ENCODE measurements at places on chromosomes 4 and X.

- no peak for DNase-seq
Measured at GRCh38 chr4:13920111-13920875, 292.8 kb upstream of the BOD1L1 start.

DNA sequence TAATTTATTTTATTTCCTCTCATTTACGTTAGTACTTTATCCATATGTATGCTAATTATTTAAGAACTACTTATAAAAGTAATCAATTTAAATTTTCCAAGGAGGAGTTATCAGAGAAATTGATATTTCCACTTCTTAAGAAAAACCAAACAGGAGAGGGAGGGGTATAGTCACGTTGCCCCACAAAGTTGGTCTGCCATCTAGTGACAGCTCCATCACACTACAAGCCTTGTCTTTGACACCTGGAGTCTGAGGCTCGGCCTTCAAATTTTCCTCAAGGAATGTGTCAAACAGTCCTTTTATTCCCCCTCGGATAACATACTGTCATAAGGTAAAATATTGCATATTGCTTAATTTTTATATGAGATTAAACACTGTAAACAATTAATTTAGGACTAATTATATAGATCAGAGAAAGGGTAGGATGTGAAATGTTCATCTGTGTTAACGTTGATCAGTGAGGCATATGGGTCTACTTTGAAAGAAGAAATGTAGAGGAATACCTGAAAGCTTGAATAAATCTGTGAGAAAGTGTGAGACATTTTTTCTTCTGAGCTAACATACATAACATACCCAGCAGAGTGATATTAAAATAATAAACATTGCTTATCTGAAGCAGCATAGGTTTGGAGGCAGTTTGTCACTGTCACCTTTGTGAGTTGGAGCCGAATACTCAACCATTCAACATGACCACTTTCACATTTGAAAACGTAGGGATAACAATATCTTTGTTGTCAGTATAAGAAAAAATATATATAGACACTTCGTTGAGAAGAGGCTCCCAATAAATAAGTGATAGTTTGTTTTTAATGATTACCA lies 114.4 kb downstream of the GLRA3 start:
- no peak for DNase-seq

GRCh38 chr4:157751631-157752030 lies 421.2 kb downstream of the GASK1B start:
- no peak for DNase-seq

DNA sequence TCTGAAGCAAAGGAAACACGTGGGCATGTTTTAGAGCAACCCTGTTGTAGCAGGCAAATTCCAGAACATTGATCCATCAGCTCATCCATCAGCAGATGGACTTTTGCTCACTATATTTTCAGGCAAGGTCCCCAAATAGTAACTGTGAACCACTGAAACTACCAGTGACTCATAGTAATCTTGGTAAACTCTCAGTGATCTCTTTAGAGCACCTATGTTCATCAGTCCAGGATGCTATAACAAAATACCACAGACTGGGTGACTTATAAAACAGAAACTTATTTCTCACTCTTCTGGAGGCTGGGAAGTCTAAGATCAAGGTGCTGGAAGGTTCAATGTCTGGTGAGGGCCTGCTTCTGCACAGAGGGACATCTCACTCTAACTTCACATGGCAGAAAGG lies 28.9 kb upstream of the BTC start:
- DNase-seq: no peak

- DNase-seq: no peak
Measured at GRCh38 chr4:40918330-40918729, 168.6 kb downstream of the NSUN7 start.

DNA sequence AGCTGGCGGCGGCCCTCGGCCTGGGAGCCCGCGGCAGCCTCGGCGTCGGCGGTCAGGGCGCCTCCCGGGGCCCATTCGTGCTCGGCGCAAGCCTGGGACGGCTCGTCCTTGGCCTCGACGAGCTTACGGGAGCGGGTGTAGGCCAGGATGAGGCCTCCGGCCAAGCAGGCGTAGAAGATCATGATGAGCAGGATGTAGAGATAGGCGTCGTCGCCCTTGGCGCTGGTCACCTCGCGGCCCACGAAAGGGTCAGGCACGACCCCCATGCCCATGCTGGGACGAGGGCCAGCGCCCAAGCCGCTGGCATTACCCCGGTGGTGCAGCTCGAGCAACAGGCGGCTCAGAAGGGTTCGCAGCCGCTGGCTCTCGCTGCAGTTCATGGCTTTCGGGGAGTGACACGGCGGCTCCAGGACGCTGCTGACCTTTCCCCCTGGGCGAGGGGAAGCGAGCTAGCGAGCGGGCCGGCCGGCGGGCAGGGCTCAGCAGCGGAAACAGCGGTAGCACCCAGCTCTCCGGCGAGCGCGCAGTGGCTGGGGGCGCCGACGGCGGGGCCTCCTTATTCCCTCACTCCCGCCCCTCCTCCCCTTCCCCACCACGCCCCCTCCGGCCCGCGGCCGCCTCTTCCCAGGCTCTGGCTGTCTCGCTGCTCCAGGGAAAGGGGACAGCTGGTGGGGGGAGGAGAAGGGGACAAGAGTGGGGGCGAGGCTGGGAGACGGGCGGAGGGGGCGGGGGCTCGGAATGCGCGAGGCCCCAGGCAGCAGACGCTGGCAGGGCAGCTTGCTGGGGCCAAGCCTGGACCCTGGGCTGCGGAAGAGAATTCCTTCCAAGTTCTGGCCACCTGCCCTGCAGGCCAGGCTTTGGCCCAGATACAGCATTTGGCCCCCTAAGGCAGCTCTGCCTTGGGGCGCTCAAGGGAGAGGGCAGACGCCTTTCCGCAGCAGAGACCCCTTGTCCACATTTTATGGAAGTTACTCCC lies at the start of gene KCNE5:
TSS of gene KCNE5 (minus strand) at position 532 of the 976 bp plus-strand sequence. CDS start at position 380, 152 bp downstream.
- no peak for DNase-seq

DNA sequence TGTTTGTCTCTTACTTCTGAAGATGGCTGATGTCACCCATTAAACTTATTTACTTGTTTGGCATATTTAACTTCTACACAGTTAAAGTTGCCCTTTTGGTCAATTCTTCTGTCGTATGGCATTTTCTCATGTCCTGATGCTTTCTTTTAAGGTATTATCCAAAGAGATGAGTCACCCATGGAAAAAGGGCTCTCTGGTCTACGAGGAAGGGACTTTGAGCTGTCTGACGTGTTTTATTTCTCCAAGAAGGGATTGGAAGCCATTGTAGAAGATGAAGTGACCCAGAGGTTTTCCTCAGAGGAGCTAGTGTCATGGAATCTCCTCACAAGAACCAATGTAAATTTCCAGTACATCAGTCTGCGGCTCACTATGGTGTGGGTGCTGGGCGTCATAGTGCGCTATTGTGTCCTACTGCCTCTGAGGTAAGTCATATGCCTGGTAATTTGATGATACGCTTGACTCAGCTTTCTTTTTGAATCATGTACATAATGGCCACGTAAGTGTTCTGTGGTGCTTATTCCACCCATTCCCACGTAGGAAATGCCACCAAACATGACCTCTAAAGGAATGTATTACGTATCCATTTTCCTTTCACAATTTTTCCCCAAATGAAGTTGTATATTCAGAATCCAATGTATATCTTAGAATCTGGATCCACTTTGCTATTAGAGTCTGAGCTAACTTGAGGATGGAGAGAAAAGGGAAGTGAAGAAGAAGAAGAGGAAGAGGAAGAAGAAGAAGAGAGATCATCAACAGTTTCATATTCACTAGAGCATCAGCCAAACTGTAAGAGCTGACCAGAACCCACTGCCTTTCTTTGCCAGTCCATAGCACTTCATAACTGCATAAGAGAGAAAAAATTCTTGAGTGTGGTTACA lies 45.7 kb downstream of the GPAT3 start:
- no peak for DNase-seq

DNA sequence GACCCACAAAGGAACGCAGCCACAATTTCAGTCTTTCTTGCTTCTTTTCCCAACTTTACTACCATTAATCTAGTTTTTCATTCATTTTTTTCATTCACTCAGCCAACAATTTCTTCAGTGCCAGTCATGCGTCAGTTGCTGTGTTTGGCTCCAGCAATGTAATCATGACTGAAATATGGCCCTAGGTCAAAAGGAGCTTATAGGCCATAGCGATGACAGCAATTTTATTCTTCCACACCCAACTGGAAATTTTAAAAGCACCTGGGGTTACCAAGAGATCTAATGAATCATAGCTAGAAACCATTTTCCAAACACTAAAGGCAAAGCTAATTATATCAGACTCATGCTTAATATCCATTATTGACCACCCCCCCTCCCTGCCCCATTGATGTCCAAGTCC lies 29.8 kb upstream of the C1QTNF7 start:
- no peak for DNase-seq

GRCh38 chrX:11407331-11408108 lies 114.3 kb downstream of the AMELX start:
- DNase-seq: no peak

- DNase-seq: no peak
Measured at GRCh38 chrX:18931972-18932371, 51.9 kb downstream of the PHKA2 start.

DNA sequence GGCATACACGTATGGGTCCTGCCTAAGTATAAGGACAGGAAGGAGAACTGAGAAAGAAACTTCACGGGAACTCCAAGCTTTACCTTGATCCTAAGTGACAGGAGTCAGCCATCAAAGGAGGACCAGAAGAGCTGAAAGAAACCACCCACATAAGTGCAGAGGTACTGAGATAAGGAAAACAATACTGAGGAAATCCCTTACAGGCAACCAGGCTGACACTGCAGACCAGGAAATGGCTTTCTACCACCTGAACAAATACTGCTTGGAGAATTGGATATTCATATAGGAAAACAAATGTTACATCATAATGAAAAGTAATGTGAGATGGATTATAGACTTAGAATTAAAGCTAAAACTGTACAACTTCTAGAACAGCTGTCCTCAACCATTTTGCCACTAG lies 127.0 kb downstream of the IL15 start:
- no peak for DNase-seq

GRCh38 chr4:125433453-125433852 lies 118.7 kb downstream of the FAT4 start:
- DNase-seq: no peak

DNA sequence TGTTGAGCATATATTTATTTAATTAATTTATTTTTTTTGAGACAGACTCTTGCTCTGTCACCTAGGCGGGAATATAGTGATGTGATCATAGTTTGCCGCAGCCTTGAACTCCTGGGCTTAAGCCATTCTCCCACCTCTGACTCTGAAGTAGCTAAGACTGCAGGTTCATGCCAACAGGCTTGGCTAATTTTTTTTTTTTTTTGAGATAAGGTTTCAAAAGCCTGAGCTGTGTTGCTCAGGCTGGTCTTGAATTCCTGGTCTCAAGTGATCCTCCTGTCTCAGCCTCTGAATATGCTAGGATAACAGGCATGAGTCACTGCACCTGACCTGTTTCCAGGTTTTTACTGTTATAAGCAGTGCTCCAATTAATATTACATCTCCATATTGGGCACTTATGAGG lies 4.8 kb downstream of the ADD1 start:
- no peak for DNase-seq

DNA sequence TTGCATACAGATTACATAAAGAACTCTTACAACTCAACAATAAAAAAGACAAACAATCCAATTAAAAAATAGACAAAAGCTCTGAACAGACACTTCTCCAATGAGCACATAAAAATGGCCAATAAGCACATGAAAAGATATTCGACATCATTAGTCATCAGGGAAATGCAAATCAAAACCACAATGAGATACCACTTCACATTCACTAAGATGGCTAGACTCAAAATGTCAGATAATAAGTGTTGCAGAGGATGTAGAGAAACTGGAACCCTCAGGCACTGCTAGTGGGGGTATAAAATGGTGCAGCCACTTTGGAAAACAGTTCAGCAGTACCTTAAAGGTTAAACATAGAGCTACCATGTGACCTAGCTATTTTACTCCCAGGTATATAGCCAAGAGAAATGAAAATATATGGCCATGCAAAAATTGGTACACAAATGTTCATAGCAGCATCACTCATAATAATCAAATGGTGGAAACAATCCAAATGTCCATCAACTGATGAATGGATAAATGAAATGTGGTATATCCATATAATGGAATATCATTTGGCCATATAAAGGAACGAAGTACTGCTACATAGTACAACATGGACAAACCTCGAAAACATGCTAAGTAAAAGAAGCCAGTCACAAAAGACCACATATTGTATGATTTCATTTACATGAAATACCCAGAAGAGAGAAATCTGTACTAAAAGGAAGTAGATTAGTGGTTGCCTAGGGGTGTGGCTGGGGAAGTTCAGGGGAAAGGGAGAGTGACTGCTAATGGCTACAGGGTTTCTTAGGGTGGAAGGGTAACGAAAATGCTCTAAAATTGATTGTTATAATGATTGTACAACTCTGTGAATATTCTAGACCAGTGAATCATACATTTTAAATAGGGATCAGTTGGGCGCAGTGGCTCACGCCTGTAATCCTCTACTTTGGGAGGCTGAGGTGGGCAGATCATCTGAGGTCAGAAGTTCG lies 29.4 kb downstream of the SASH3 start:
- DNase-seq: no peak

GRCh38 chr4:24210332-24210902 lies 320.6 kb upstream of the PPARGC1A start:
- DNase-seq: no peak

- DNase-seq: no peak
Measured at GRCh38 chrX:79146640-79147390, 2.3 kb downstream of the GPR174 start.

DNA sequence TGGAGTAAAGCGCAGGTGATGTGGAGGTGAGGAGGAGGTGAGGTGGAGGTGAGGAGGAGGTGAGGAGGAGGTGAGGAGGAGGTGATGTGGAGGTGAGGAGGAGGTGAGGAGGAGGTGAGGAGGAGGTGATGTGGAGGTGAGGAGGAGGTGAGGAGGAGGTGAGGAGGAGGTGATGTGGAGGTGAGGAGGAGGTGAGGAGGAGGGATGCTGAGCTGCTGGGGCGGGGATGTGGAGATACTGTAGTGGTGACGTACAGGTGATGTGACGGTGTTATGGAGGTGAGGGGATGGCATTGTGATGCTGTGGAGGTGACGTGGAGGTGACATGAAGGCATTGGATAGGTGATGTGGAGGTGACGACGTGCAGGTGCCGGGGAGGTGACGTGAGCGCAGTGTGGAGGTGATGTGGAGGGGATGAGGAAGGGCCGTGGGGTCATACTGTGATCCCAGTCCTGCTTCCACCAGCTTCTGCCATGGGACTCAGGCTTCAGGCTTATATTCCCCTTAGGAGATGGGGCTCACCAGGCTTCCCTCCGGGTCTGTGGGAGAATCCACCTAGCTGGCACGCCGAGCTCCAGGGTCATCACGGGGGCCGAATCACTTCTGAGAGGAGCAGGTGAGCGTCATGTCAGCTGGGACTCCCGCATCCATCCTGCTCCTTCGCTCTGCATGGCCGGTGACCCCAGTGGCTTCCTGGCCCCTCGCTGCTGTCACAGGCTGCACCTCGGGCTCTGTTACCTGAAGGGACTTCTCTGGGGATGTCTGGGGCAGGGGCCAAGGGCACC lies 47.9 kb upstream of the GRPEL1 start:
- no peak for DNase-seq

DNA sequence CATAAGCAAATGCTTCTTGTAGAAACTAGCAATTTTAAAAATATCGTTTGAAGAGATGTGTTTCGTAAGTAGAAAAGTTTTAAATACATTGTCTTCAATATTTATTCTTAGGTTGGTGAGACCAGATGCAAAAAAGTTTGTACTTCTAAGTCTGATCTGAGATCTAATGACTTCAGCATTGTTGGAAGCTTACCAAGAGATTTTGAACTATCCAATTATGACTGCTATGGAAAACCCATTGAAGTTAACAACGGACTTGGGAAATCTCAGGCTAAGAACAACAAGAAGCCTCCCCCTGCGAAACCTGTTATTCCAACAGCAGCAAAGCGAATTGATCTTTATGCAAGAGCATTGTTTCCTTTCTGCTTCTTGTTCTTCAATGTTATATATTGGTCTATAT lies 50.2 kb upstream of the GRIA2 start:
- DNase-seq: no peak

Data from T-cell (primary cell).